ENCODE measurements at places on chromosomes 6 and 20.

GRCh38 chr6:44659726-44660125 lies 272.2 kb downstream of the CDC5L start:
- no peak for DNase-seq

DNA sequence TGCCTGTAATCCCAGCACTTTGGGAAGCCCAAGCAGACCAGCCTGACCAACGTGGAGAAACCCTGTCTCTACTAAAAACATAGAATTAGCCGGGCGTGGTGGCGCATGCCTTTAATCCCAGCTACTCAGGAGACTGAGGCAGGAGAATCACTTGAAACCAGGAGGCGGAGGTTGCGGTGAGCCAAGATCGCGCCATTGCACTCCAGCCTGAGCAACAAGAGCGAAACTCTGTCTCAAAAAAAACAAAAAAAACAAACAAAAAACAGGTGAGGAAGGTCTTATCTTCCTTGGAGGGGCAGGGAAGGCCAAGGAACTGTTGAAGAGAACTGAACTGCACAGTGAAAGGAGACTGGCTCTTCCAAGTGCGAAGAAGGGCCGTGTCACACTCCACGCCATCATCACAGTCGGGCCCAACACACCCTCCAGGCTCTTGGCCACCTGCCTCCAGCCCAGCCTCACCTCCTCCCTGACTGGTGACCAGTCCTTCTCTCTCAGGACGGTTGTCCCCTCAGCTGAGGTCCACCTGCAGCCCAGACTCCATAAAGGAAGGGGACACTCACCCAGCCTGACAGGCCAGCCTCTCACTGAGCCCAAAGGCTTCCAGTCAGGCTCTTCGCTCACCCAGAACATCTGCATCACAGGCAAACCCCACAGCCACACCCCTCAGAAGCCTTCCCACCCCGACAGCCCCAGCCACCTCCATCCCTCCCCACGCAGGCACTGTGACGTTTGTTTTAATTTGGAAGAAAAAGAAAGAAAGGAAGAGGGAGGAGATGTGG lies 4.1 kb downstream of the ZC3H12D start:
- DNase-seq: no peak

DNA sequence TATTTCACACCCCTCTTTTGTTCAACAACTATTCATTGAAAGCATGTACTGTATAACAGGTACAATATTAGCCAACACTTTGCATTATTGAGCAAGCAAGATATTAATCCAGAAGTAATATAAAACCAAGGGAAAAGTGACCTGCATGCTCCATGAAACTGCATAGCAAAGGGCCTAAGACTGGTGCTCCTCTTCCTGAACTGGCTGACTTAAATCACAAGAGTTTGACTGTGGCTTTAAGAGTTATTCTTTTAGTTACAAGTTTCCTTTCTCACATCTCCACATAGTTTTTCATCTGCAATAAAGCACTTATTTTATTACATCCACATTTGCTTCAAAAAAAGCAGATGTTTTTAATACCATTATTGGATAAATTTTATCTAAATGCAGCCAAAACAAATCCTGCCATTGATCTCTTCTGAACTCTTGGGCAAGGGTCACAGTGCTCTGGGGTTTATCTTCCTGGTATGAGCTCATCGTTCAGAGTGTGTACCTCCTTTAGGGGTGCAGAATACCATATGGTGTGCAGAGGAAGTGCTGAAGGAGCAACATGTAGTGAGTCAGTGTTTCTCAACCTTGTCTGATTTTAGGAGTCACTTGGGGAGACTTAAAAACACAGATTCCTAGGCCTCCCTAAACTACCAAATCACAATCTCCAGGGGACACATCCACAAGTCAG lies 1225.9 kb upstream of the MAP3K7 start:
- peak; percentile 66 for DNase-seq

DNA sequence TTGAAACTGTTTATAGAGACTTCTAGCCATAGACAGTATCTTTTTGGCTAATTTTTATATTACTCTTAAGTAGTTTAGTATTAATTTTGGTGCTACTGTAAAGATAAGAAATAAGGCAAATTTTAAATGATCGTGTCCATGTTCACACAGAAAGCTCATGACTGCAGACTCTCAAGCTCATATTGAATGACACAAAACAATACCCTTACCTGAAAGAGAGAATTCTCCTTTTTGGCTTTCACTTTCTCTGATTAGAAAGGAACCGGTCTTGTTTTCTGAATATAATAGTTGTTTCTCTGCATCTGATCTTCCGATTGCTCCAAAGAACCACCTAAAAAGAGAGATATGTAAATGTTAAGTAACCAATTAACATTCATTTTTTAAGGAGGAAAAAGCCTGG lies 57.0 kb downstream of the FRK start:
- no peak for DNase-seq

- no peak for DNase-seq
Measured at GRCh38 chr6:26477426-26477825, 19.7 kb downstream of the BTN2A1 start.

GRCh38 chr6:2809015-2809414 lies 32.6 kb downstream of the SERPINB1 start:
- DNase-seq: no peak

DNA sequence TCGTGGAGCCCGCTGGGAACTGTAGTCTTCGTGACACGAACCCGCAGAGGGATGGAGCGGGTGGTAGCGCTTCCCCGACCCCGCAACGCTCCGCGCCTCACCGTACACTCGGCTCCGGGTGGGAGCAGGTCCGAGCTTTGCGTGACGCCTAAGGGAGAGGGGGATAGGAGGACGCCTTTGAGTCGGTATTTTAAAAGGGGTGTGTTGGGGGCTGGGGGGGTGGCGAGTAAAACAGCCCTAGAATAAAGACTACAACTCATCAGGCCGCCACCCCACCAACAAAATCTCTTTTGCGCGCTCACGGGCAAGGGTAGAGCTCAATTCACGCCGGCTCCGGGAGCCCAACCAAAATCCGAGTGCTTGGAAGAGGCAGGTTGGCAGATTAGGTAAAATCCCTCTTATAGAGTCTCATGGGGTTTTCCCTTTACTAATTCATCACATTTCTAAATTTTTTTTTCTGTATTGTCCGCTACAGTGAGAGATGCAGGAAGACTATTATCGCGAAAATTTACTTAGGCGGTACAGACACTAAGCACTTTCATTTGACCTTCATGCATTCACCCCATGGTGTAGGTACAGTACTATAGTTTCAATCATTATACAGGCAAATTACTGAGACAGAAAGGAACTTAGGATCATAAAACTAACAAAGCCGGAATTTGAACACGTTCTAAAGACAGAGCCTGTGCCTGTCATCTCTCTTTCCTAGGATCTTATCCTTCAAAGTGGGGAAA lies 706 bp upstream of the SNX14 start:
- no peak for DNase-seq

DNA sequence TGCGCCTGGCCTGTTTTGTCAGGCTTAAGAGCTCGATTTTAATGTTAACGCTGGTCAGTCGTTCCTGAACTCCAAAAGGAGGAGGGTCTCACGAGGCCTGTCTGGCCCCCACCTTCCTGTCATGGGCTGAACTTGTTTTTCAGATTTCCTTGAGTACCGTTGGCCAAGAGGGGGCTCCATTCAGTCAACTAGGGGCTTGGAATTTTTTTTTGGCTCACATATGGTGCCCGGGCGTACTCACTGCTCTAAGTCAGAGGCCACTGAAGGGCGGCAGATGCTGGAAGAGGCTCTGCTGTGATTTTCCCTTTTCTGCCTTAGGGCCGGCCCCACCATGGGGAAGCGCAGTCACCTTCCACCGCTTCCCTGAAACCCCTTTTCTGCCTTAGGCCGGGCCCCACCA lies 6.9 kb upstream of the BIRC7 start:
- DNase-seq: no peak

GRCh38 chr6:126803769-126804168 lies 314.7 kb upstream of the RSPO3 start:
- DNase-seq: no peak

- no peak for DNase-seq
Measured at GRCh38 chr20:57779401-57780003, 69.7 kb upstream of the PMEPA1 start.

GRCh38 chr20:62927128-62927705 lies 912 bp upstream of the DIDO1 start:
- DNase-seq: no peak

DNA sequence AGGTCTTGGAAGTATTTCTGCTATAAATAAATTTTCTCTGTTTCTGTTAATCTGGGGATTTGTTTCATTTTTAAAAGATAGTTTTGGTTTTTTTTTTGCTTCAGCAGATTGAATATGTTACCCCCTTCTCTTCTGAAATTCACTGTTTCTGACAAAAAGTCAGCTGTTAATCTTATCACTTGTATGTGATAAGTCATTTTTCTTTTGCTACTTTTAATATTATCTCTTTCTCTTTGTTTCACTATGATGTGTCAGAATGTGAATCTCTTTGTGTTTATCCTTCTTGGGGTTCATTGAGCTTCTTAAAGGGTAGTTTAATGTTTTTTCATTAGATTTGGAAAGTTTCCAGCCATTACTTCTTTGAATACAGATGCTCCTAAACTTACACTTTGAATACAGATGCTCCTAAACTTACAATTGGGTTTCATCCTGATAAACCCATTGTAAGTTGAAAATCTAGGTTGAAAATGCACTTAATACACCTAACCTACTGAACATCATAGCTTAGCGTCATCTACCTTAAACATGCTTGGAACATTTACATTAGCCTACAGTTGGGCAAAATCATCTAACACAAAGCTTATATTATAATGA lies 154.2 kb upstream of the COL21A1 start:
- DNase-seq: no peak

DNA sequence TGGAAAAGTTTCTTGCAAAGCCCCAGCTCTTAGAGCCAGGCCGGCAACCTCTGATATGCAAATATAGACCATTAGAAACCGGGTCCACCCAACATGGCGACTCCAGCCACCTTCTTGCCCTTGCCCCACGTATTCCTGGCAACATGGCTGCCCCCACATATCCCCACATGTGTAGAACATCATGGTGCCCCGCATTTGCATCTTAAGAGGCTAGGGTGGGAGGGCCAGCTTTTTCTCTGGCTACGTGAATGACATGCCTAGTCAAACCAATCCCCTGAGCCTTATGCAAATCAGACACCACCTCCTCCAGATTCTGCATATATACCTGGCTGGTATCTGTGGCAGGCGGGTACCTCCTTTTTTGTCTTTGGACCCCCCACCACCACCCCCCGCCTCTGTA lies 106.1 kb upstream of the PTPRT start:
- no peak for DNase-seq

DNA sequence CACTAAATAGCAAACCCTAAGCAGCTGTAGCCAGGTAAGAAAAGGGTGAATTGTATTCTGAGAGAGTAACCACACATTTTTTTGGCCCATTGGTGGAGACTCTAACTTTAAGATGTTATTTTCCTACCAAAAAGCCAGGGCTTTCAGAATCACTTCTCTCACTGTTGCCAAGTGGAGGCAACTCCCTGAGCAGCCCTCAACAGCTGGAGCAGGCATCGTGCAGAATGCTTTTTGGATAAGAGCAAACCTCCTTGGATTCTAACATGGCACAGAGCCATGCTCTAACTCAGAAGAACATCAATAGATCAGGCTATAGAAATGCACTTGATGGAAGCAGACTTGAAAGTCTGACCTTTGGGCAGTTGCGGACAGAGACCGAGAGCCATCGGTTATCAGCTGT lies 722.2 kb upstream of the CHD6 start:
- DNase-seq: peak; percentile 42

GRCh38 chr6:130610303-130610702 lies 216.9 kb upstream of the SMLR1 start:
- peak; percentile 57 for DNase-seq

GRCh38 chr20:25285091-25285647 lies 37.3 kb downstream of the PYGB start:
- no peak for DNase-seq

- DNase-seq: no peak
Measured at GRCh38 chr6:142698751-142699150, 246.2 kb downstream of the HIVEP2 start.

- DNase-seq: no peak
Measured at GRCh38 chr6:145713773-145714172, 21.5 kb downstream of the EPM2A start.

GRCh38 chr6:107786709-107787588 lies 37.2 kb downstream of the SCML4 start:
- no peak for DNase-seq

GRCh38 chr20:63173552-63174191 lies 42.3 kb downstream of the YTHDF1 start:
- no peak for DNase-seq

DNA sequence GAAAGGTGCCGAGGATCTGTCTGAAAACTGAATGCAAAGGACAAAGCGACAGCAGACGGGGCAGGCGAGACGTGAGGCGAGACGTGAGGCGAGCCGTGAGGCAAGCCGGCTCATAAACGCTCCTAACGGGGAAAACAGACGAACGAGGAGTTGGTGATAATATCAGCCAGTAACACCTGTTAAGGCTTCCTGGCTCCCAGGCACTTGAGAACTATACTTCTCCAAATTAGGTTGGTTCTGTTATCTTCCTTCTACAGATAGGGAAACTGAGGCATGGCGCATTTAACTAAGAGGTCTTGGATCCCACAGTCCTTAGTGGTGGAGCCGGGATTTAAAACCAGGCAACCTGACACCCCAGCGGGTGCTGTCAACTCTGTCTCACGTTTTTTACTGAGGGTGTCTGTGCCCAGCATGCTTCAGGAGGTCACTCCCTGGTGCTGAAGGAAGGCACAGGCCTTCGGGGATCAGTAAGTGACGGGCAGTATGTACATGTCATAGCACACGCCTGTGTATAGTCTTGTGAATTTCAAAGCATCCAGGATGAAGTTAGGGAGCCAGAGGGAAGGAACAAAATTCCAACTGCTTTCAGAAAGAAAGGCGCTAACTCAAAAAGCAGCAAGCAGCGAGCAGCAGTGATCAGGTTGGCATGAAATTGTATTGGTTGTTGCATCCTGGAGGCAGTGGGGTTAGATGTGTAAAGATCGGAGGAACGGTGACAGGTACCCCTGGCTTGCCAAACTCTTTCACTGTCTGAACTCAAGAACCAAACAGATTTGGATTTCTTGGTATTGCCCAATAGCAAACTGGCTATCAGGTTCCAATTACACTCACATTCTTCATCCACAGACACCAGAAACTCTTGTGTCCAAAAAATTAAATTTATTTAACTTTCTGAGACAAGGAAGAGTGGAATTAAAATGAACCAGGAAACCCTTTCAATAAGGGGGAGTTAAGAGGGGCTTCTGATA lies 318.7 kb downstream of the THBS2 start:
- DNase-seq: no peak

GRCh38 chr6:51648236-51648635 lies 439.2 kb downstream of the PKHD1 start:
- no peak for DNase-seq

GRCh38 chr6:13807696-13808095 lies 6.7 kb downstream of the MCUR1 start:
- DNase-seq: no peak

All from muscle of arm (tissue), 14 donors.